ENCODE measurements at places on chromosomes 2 and 18.

GRCh38 chr2:134224005-134224404, 29.9 kb upstream of the MGAT5 start:
- no peak for DNase-seq

- DNase-seq, result peak; percentile 1
Observed at GRCh38 chr2:241051578-241052487, 50.3 kb downstream of the MTERF4 start.

DNA sequence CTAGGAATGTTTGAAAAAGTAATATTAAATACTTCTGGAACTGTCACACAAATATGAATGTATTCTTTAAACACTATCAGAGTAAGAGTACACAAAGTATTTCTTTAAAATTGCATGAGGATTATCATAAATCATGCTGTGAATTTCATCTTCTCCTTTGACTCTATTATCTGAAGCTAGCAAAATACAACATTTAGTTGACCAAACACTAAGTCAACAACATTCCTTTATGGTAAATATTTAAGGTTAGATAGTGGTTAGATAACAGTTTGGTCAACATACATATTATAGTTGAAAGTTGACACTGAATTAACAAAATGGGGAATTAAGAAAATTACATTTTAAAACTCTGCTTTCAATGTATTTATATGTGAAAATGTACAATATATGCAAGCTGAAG, 72.1 kb upstream of the GRB14 start:
- no peak for DNase-seq

DNA sequence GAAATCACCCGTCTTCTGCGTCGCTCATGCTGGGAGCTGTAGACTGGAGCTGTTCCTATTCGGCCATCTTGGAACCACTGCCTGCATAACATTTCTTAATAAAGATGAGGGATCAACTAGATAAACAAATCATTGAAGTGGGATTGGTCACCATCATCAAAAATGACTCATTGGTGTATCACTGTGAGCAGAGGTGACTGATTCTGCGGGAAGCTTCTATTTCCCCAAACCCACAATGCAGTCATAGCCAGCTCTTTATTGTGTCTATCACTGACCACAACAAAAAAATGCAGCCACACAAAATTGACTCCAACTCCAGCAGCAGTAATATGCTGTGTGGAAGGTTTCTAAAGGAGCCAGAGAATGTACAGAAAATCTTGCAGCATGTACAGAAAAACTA, 630.7 kb upstream of the HS6ST1 start:
- no peak for DNase-seq

GRCh38 chr2:133802409-133803039, 234.3 kb upstream of the NCKAP5 start:
- no peak for DNase-seq

DNA sequence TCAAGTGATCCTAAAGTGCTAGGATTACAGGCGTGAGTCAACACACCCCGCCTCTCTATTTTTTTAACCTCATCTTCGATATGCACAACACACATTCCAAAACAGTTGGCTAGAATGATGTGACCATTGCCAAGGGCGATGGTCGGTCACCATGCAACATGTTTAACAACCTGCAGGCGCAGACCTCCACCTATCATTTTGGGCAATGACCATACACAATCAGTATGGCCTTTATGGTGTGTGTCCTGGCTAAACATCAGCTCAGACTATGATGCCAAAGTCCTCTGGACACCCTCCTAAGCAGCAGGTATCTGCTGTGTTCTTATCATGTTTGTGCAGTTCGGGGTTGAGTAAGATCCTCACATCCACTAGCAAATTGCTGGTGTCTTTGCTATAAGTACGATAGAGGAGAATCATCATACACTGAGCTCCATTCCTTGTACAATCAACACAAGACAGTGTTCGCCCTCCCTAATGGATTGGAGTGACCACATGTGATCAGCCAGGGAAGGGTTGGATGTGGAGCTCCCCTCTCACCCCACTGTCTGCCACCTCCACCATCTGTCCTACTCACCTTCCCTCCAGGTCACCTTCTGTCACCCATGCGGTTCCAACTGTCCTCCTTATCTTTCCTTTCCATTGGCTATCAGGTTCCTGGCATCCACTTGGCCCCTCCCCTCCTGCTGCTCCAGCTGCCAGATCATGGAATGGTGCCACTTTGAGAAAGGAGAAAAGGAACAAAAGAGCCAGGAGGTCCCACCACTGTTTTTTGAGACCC, 7.9 kb upstream of the RNF152 start:
- no peak for DNase-seq

- DNase-seq, result no peak
Observed at GRCh38 chr18:78587096-78587495, 392.5 kb upstream of the SALL3 start.

DNA sequence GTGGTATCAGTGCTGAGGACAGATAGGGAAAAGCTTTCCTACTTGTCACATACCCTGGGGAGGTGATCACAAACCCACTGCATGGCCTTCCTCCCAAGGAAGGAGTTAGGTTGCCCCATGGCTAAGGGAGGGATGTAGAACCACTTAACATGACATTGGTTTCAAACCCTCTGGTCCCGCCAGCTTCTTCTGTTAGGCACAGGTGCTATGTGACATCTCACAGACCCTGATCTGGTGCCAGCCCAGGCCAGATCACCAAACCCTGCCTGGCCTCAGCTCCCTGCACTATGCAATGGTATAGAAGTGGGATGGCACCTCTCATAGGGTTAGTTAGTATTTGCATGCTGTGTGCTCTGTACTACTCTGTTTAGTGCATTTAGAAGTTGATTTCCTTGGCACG, 58.0 kb downstream of the TCF7L1 start:
- no peak for DNase-seq

DNA sequence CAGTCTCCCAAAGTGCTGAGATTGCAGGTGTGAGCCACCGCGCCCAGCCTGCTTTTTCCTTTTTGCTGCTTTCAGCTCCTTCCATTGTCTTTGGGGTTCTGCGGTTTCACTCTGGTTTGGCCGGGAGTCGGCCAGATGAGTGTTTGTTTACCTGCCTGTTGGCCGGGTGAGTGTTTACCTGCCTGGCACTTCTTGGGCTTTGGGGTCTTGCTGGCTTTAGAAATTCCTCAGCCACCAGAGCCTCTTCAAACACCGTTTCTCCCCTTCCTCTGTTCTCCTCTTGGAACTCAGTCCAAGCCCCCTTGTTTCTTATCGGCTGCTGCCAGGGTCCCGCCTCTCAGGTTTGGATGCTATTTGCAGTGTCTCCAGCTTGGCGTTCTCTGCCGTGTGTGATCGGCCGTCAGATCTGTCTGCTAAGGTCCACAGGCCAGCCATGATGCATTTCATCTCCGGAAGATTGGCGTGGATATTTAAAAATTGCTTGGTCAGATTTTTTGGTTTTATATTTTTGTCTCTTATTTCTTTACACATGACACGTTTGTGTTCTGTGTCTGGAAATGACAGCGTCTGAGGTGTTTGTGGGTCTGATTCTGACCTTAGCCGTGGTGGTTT, 14.2 kb upstream of the GAL3ST2 start:
- no peak for DNase-seq

GRCh38 chr2:233486778-233487552, 79.6 kb downstream of the USP40 start:
- DNase-seq, result no peak

GRCh38 chr2:18987592-18988073, 370.8 kb downstream of the OSR1 start:
- DNase-seq, result no peak

DNA sequence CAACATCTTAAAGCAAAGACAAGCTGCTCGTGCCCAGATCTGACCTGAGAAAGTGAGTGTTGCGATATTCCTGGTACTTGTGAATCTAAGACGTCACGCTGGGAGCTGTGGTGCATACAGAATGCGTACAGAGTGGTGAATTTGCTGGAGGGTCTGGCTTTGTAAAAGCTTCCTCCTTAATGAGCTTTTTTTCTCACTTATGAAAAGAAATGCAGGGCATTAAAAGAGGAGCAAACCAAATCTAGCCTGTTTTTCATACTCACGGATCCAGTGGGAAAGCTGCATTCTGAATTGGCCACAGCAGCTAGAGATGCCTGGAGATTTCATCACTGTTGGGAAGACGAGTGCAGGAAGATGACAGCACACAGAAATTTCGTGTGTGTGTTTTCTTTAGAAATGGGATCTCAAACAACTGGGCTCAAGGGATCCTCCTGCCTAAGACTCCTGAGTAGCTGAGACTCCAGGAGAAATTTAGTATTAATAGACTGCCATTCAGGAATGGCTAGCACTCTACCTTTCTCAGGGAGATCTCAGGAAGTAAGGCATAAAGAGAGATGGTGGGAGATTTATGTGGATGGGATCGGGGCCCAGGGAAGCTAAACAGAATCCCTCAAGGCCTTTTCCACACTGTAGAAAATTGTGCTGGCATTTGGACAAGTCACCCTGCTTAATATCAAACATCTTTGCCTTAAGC, 181.3 kb downstream of the ALPK2 start:
- no peak for DNase-seq

DNA sequence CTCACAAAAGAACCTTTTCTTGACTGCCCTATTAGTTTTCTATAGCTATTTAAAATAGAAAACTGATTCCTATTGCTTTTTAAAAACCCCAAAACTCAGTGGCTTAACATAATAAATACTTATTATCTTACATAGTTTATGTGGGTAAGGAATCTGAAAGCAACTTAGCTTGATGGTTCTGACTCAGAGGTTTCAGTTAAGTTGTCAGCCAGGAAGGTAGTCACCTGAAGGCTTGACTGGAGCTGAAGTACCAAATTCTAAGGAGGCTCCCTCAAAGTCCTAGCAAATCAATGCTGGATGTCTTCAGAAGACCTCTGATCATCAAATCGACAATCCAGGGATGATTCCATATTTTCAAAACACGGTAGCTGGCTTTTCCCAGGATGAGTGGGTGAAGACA, 546.6 kb upstream of the CDH2 start:
- DNase-seq, result no peak

DNA sequence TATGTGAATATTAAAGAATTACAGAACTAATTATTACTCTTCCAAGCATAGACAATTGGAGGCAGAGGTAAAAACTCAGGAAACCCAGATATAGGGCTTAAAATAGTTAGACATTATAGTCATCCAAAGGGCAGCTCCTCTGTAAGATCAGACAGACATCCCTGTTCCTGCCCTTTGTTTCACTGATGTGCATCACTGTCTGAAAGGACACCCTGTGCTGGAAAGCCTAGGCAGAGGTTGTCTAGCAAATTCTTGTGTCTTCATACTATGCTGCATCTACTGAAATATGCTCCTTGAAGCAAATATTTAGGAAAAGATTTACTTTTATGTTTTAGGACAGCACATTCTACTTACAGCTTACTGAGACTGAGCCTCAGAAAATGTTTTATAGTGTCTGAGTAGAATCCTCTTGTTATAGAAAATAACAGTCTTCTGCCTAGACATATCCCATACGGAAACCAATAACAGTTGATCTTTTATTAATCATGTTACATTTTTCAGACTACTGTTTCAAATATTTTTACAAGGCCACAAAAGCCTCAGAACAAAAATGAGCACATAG, 977.3 kb upstream of the CDH2 start:
- no peak for DNase-seq

- no peak for DNase-seq
Observed at GRCh38 chr2:54814389-54815147, 91.1 kb downstream of the EML6 start.

GRCh38 chr18:25275412-25276001, 76.5 kb downstream of the ZNF521 start:
- DNase-seq, result no peak

DNA sequence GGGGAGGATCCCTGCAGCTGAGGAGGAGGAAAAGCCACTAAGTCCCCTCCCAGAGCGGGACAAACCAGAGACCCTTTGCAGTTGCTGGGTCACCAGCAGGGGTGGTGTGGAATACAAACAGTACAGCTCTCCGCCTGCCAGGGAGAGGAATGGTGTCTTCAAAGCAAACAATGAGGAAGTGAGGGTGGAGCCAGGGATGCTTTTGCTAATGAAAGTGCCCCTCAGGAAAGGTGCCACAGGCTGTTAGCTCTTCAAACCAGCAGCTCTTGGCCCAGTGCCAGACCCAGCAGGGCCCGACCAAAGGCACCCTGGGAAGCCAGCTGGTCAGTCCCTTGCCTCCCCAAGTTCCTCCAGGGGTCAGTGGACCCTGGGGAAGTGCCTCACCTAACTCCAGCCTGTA, 102.8 kb downstream of the HIBCH start:
- no peak for DNase-seq

DNA sequence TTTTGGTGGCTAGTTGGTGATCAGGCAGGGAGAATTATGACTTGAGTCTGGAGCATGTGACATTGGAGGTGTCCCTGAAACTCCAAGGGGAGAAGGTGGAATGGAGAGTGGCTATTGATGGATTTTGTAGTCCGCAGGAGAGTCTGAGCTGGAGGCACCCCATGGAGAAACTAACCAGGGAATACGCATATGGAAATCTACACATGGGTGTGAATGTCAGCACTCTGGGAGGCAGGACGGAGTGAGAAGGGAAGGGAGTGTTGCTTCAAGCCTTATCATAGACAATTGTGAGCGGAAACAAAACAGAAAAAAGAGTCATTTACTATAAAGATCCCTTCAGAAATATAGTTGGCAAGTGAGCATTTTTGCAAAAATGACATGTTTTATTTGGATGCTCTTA, 667 bp upstream of the SCYGR4 start:
- DNase-seq, result no peak

DNA sequence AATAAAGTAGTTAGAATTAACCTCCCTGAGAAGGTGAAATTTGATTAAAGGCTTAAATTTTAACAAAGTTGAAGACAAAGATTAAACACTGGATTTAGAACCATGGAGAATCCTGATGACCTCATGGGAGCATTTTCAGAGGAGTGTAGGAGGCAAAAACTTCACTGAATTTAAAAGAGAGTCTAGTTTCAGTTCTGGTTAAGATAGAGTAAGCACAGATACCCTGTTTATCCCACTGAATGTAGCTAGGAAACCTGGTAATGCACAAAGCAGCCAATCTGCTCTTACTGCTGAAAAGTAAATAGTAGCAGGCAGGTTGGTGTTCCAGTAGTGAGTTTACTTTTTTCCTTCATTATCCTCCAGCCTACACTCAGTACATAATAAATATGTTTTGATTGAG, 654.9 kb upstream of the SYT4 start:
- DNase-seq, result no peak

- no peak for DNase-seq
Observed at GRCh38 chr2:128310761-128311160, 7.9 kb downstream of the HS6ST1 start.

GRCh38 chr18:58446391-58447060, 182.4 kb downstream of the ALPK2 start:
- no peak for DNase-seq

- no peak for DNase-seq
Observed at GRCh38 chr2:30410217-30410616, 36.8 kb upstream of the LCLAT1 start.

DNA sequence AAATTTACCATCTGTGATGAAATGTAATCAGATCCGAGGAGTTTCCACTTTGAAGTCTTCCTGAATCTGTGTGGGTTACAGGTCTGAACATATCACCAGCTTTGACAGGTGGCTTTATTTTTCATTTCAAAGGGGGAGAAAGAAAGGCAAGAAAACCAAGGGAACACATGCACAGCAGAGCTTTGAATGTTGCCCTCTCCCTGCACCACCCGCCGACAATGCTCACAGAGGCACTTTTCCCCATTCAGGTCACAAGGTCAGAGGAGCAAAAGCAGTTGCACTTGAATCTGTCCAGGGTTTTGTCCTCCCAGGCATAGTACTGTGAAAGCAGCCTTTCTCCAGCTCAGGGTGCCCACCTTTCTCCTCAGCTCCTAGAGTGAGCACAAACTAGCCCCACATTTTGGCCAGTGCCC, 130.2 kb downstream of the OSR1 start:
- DNase-seq, result no peak

Data from activated naive CD4-positive, alpha-beta T cell treated with Interleukin-2 at 50 U/mL for 16 hours (primary cell).